ENCODE measurements at places on chromosomes 2 and 18.

- no peak for DNase-seq
Measured at GRCh38 chr2:71829008-71829407, 318.7 kb downstream of the CYP26B1 start.

GRCh38 chr18:4573735-4574134 lies 118.6 kb upstream of the DLGAP1 start:
- no peak for DNase-seq

DNA sequence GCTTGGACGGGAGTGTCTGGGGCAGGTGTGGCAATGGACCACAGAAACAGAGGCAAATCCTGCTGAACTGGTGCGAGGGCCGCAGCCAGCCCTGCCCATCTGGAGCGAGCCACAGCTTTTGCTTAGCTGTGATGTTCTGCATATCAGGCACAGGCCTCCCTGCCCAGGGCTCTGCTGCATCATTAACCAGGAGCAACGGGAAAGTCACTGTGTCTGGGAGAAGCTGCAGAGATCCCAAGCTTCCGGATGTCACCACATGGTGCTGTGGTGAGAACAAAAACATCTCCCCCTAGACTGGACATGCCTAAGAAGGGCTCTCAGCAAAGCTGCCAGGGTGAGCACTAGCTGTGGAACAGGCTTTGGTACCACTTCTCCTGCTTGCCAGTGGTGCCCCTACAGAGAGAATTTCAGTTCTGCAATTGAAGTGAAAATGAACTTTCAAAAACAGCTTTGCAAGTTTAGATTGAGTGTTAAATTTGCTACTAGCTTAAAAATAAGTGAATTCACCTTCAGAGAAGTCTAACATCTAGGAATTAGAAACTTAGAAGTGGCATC lies 172.9 kb upstream of the MYT1L start:
- no peak for DNase-seq

- no peak for DNase-seq
Measured at GRCh38 chr2:233303252-233303651, 4.4 kb upstream of the SAG start.

GRCh38 chr2:17672583-17673317 lies 80.9 kb downstream of the SMC6 start:
- DNase-seq = no peak

- peak; percentile 16 for DNase-seq
Measured at GRCh38 chr18:48222118-48222517, 187.1 kb downstream of the ZBTB7C start.

GRCh38 chr18:72700961-72701710 lies 157.0 kb upstream of the CBLN2 start:
- DNase-seq = no peak

DNA sequence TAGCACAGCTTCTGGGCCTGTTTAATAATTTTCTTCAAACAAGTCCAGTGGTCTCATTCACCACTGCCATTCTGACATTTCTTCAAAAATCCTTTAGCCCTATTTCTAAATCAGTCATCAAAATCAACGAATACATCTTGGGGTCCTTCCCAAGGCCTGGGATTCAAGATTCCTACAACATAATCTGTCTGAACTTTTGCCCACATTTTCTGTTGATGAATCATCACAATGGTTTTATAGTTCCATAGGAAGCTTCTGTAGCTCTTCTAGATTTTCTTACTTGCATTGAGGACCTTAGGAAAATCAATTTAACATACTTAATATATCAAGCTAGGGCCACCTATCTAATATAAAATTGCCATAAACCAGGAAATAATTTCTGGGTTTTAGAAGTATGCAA lies 811.8 kb upstream of the ACVR2A start:
- DNase-seq = no peak

DNA sequence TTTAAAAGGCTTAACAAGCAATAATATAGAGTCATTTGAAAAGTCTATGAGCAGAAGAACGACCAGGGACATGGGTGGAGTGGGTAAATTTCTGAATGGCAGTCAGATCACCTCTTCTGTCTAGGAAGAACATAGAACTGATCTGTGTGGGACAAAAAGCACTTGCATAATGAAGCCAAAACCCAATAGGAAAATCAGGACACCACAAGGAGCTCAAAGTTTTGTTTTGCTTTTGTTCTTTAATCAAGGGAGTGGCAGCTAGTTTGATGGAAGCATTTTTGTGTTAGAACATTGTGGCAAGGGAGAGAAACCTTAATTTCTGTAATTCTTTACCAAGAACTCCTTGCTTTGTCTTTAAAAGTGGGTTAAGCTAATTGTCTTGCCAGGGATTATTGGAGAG lies 240.2 kb upstream of the TANK start:
- no peak for DNase-seq

DNA sequence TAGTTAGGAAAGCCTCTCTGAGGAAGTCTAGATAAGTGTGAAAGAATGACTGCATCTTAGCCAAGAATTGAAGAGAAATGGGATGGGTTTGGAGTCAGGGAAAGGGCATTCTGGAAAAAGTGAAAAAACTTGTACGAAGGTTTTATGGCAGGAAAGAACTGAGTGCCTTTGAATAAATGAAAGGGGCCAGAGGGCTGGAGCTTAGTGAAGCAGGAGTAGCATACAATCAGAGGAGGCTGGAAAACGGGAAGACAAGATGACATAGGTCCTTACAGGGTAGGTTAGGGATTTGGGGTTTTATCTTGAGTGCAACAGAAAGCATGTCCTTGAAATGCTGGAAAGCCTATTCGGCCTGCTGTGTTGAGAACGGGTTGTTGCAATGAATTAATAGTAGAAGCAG lies 152.6 kb upstream of the RND3 start:
- DNase-seq = no peak

- no peak for DNase-seq
Measured at GRCh38 chr2:22499082-22499839, 885.7 kb upstream of the KLHL29 start.

- no peak for DNase-seq
Measured at GRCh38 chr2:26672112-26672817, 20.3 kb upstream of the KCNK3 start.

- DNase-seq = no peak
Measured at GRCh38 chr2:212451786-212452231, 86.8 kb downstream of the ERBB4 start.

GRCh38 chr2:237290261-237290660 lies 123.7 kb downstream of the COL6A3 start:
- no peak for DNase-seq

DNA sequence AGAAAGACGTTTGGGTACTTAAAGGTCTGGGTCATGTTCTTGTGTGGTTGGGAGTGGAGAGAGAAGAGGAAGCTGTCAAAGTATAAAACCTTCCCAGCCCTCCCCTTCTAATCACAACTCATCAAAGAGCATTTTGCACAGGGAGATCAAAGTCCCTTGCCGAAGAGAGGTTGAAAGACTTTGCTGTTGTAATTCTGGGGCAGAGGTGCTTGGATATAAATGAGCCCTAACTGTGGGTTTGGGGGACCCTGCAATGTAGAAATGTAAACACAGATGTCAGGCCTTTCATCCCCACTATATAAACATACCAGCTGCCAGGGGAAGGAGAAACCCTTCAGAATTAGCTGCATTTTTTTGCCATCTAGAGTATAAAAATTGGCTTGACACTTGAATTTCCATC lies 182.1 kb downstream of the ETAA1 start:
- DNase-seq = no peak

- no peak for DNase-seq
Measured at GRCh38 chr2:219573166-219573565, 1.1 kb downstream of the INHA start.

DNA sequence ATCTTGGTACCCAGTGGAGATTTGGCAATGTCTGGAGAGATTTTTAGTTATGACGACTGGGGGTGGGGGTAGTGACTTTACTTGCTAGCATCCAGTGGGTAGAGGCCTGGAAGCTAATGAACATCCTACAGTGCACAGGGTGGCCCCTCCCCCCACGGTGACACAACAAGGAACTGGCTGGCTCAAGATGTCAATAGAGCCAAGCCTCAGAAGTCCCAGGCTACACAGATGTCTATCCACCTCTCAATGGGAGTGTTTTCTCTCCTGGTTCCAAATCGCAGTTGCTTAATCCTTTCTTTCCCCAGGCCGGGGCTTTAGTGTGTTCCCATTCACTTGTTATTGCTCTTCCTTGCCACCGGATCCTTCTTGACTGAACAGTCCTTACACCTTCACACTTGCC lies 9.3 kb upstream of the CCBE1 start:
- DNase-seq = no peak

- DNase-seq = no peak
Measured at GRCh38 chr2:168119515-168120141, 127.8 kb downstream of the STK39 start.

DNA sequence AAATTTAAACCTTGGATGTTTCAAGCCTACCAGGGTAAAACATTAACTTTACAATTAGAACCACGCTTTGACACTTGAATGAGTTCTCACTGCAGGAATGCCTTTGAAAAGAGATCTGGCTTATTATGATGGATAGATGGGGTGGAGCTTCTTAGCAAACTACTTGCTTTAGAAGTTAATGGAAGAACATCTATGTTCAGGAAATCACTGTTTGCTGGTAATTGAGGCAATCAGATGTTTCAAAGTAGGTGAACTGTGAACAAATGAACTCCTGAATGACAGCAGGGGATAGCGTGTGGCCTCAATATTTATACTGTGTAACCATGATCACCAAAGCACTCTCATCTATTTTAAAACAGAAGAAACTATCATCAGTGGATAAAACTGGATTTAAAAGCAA lies 383.6 kb downstream of the PIK3C3 start:
- no peak for DNase-seq

GRCh38 chr2:205675861-205676516 lies 6.3 kb upstream of the NRP2 start:
- no peak for DNase-seq

Data from activated naive CD4-positive, alpha-beta T cell treated with Interleukin-2 at 50 U/mL for 16 hours (primary cell).